ENCODE measurements at places on chromosomes 4 and X. TPM values are rescaled to one million over a fixed set of nuclear protein-coding genes. Genes with fewer than 3 reads are reported as not detected.

RTL5 gene
- total RNA-seq = 0.90 TPM

GATA1 gene
- not detected for total RNA-seq

FAM149A gene
- total RNA-seq = 0.83 TPM

GUCY1B1 gene
- 2.9 TPM for total RNA-seq

- H3K36me3 ChIP-seq = peaks cover 7% of the 10 kb centered on the region
- no peak within 1 kb of the TSS for H3K27ac ChIP-seq
- peak; percentile 61 for DNase-seq
- H3K27me3 ChIP-seq = no peaks in the 10 kb centered on the region
These were observed at the start of gene CLDN22 for GRCh38 chr4:183320211-183321059. Gene CLDN22, minus strand, starts transcription at chr4:183320276. Its CDS starts 58 bp downstream, at chr4:183320218.

GRCh38 chr4:87006426-87006675 lies 71.5 kb downstream of the AFF1 start:
- peaks cover 6% of the 10 kb centered on the region for H3K4me1 ChIP-seq
- peak; percentile 87 for DNase-seq
- H3K27ac ChIP-seq = peak overlapping the region; percentile 93

- DNase-seq = no peak
- H3K4me1 ChIP-seq = no peaks in the 10 kb centered on the region
- H3K27me3 ChIP-seq = no peaks in the 10 kb centered on the region
- H3K27ac ChIP-seq = no peak overlapping the region
- H3K36me3 ChIP-seq = no peaks in the 10 kb centered on the region
- no peak overlapping the region for H3K4me3 ChIP-seq
These were observed 67.1 kb downstream of the MED28 start for GRCh38 chr4:17681281-17682221.

DNA sequence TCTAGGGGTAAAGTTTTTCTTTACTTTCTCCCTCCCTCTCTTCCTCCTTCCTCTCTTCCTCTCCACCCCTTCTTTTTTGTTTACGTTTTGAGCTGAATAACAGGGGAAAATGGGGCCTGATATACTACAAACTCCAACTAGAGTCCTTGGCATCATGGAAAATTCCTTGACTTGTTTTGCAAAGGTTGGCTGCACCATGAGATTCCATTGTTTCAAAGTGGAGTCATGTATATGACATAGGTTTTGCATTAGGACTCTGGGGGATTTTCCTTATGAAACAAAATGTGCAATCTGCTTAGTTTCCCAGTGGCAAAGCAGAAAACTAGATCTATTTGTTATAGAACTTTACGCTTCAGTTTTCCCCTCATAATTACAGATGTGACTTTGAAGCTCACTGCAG lies 233.5 kb upstream of the PGRMC2 start:
- H3K36me3 ChIP-seq = no peaks in the 10 kb centered on the region
- H3K27ac ChIP-seq = no peak overlapping the region
- H3K27me3 ChIP-seq = no peaks in the 10 kb centered on the region
- H3K4me1 ChIP-seq = peaks cover 33% of the 10 kb centered on the region
- DNase-seq = peak; percentile 49

DNA sequence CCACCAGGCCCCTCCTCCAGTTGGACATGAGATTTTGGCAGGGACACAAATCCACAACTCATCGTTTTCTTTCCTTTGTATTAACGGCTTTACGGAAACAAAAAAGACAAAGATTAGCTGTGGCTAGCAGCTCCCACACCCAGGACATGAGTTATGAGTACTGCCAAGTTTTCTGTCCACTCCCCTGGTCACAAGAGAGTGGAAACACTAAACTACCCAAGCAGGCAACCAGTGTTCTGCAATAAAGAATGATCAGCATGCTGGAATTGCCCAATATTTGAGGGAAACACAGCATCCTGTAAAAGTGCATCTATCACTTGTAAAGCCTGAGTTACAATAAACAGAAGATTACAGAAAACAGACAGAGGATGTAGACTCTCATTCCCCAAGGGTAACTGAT lies 358.4 kb downstream of the NLGN4X start:
- H3K27ac ChIP-seq = no peak overlapping the region
- H3K4me3 ChIP-seq = no peak overlapping the region
- DNase-seq = no peak
- no peaks in the 10 kb centered on the region for H3K36me3 ChIP-seq
- no peaks in the 10 kb centered on the region for H3K4me1 ChIP-seq
- H3K27me3 ChIP-seq = no peaks in the 10 kb centered on the region

DNA sequence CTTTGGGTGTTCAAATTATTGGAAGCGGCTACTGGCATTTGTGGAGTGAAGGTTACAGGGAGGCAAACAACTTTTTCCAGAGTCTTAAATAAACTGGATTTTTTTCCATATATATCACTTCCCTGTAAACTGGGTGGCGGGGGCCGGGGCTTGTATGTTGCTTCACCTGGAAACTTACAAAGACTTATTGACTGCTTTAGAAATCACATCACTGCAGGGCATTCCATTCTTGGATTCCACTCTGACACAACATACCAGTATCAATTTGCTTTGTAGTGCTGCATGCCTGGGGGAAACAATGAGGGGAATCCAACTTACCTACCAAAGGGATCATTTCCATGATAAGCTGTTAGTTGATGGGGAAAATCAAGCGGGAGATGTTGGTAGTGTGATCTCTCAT lies 21.7 kb upstream of the FAM156A start:
- no peaks in the 10 kb centered on the region for H3K36me3 ChIP-seq
- peaks cover 3% of the 10 kb centered on the region for H3K4me1 ChIP-seq
- no peak overlapping the region for H3K4me3 ChIP-seq
- peak overlapping the region; percentile 21 for H3K27ac ChIP-seq
- H3K27me3 ChIP-seq = peaks cover 3% of the 10 kb centered on the region
- DNase-seq = no peak

Measured in IMR-90 (cell line).